ENCODE measurements at places on chromosomes 7 and 10.
A peak's percentile ranks its signal among the peaks of the same experiment; 100 is the strongest.

DNA sequence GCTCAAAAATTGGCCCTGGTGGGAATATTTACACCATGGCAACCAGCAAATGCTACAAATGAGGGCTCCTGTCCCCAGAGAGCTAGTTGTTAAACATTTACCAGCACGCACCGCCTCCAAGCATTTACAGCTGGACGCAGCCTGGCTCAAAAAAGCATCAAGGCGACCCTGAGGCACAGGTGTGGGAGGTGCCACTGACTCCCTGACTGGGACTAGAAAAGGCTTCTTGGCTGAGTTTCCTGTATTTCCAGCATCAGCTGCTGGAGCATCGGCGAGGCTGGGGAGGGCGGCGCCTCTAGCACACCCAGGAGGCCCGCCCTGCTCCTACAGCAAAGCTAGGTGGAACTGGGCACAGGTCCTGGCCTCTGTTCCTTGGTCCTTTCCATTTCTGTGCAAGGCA, 43.5 kb upstream of the ZRANB1 start:
- no peak for DNase-seq

GRCh38 chr7:55191926-55192692, 173.0 kb upstream of the LANCL2 start:
- no peak for DNase-seq

- DNase-seq, result no peak
Observed at GRCh38 chr7:140062118-140062527, 628 bp downstream of the PARP12 start.

DNA sequence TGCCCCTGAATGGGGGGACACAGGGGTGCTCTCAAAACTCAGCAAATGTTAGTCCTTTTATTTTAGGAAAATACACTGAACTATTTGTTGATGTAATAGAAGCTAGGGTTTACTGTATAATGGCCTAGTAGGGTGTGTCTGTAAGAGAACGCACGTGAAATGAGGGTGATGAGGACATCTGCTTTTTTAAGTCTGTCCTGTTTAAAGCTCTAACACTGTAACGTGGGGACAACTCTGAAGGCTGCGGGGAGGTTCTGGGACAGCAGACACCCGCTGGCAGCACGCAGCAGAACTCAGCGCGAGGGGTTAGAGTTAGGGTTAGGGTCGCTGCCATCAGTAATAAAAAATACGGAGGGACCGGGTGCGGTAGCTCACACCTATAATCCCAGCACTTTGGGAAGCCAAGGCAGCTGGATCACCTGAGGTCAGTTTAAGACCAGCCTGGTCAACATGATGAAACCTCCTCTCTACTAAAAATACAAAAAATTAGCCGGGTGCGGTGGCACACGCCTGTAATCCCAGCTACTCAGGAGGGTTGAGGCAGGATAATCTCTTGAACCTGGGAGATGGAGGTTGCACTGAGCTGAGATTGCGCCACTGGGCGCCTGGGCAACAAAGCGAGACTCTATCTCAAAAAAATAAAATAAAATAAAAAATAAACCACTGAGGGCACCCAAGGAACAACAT, 98.0 kb downstream of the CTBP2 start:
- DNase-seq, result peak; percentile 42

DNA sequence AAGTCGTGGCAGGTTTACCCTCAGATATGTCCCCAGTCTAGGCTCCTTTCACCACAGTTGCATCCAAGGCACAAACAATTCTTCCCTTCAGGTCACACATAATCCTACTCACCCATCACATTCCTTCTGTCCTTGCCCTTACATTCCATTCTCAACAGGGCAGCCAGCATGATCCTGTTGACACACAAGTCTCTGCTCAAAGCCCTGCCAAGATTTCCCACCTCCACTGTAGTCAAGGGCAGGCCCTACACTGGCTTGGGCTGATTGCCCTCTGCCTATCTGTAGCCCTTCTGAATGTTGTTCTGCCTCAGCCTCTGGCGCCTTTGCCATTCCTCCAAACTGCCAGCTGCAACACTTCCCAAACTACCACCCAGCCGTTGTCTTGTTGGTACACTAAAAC, 187.9 kb upstream of the AKR1E2 start:
- no peak for DNase-seq

- no peak for DNase-seq
Observed at GRCh38 chr10:133359554-133359971, 1.7 kb upstream of the FUOM start.

DNA sequence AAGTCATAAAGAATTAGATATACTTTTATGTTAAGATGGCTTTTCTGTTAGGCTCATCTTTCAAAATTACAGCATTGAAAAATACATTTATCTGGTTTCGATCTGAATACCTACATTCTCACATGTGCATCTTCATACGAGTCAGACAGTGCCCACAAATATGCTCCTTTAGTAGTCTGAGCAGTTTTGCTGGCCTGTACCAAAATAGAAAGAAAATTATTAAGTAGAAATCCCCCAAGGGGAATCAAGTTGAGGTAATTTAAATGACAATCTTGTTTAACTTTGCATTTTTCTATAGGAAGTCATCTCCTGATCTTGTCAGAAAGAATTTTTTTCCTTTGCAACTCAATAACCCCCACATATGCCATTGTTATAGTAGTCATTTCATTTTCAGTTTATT, 287.4 kb upstream of the SEMA3D start:
- DNase-seq, result no peak

- no peak for DNase-seq
Observed at GRCh38 chr10:130786365-130786966, 525.1 kb downstream of the TCERG1L start.

- DNase-seq, result no peak
Observed at GRCh38 chr10:12643279-12643678, 293.9 kb downstream of the CAMK1D start.

- no peak for DNase-seq
Observed at GRCh38 chr7:7214398-7215347, 32.3 kb downstream of the C1GALT1 start.

All from MV-4-11 (cell line).